Colonic mucosa (tissue), 4 donors: ENCODE measurements at places on chromosomes 16 and 17.
A peak's percentile ranks its signal among the peaks of the same experiment; 100 is the strongest.

DNA sequence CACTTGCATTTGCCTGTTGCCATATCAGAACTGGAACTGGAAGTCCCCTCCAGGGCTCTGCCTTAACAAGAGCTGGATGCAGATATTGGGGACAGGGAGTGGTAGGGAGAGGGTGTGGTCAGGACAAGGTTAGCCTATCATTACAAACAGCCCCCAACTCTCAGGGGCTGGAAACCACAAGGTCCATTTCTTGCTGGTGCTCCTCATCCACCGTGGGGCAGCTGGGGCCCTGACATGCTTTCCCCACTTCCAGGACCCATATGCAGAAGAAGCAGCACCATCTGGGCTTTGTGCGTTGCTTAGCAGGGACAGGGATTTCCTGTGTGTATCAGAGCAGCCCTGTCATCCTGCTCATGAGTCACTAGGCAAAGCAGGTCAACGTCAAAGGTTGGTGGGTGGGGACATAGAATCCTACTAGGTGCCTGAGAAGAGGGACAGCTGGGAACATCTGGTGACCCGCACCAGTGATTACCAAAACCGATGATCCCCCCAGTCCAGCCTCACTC lies 26.9 kb downstream of the RGS9 start:
- no peaks in the 10 kb centered on the region for H3K27me3 ChIP-seq
- no peak overlapping the region for H3K27ac ChIP-seq
- DNase-seq = no peak
- no peaks in the 10 kb centered on the region for H3K4me1 ChIP-seq
- no peak overlapping the region for H3K4me3 ChIP-seq

GRCh38 chr16:84513123-84513522 lies 8.7 kb upstream of the MEAK7 start:
- peak overlapping the region; percentile 40 for H3K27ac ChIP-seq
- H3K36me3 ChIP-seq = no peaks in the 10 kb centered on the region
- H3K4me1 ChIP-seq = no peaks in the 10 kb centered on the region
- DNase-seq = no peak
- no peak overlapping the region for H3K4me3 ChIP-seq

DNA sequence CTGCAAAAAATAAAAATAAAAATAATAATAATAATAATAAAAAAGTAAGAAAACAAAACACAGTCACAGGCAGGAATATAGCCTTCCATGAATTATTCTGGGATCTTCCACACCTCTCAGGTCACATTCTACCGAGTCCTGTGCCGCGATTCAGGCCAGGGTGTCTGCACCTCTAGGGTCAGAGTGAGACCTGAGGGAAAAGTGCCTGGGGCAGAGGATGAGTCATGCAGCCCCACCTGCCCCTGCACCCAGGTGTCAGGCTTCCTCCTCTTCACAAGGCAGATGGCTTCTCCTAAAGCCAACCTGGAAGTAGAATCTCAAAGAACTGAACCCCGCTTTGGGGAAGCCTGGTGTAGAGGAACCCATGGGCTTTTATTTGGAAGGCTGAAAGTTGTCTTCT lies 283.7 kb downstream of the CPPED1 start:
- no peaks in the 10 kb centered on the region for H3K4me1 ChIP-seq
- no peak overlapping the region for H3K4me3 ChIP-seq
- H3K36me3 ChIP-seq = no peaks in the 10 kb centered on the region

DNA sequence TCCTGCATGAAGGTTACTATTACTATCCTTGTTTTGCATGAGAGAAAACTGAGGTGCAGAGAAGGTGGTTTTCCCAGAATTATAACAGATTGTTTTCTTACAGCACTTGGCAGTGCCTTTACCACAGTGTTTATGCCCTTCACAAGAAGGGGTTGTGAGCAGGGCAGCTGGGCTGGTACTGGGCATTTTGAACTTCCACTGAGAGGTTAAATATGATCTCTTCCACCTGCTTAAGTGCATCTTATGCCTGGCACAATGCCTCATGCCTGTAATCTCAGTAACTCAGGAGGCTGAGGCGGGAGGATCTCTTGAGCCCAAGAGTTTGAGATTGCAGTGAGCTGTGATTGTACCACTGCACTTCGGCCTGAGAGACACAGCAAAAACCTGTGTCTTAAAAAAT lies 36.2 kb downstream of the NDE1 start:
- H3K4me1 ChIP-seq = no peaks in the 10 kb centered on the region
- H3K36me3 ChIP-seq = peaks cover 11% of the 10 kb centered on the region
- no peak for DNase-seq
- H3K27me3 ChIP-seq = no peaks in the 10 kb centered on the region

- H3K27me3 ChIP-seq = no peaks in the 10 kb centered on the region
- DNase-seq = peak; percentile 78
- H3K4me1 ChIP-seq = peaks cover 17% of the 10 kb centered on the region
These were observed 7.5 kb upstream of the NOS2 start for GRCh38 chr17:27807567-27808470.
